ENCODE measurements at places on chromosomes 7 and 10.

DNA sequence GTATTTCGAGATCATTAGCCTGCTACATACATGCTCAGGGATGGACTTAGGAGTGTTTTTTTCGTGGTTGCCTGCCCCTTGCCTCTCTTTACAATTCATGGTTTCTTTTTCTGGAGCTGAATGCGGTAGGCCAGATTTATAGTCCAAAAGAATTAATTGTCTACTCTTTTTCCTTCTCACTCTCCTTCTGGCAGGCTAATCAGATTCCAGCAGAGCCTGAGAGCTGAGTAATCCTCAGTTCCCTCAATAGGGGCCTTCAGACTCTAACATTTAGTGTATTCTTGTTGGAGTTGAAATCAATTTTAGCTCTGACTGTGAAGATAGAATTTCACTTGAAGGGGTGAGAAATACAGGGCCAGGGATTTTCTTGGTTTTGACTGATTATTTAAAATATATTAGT is 16.4 kb downstream of the SORCS3 start:
- no peak for DNase-seq

DNA sequence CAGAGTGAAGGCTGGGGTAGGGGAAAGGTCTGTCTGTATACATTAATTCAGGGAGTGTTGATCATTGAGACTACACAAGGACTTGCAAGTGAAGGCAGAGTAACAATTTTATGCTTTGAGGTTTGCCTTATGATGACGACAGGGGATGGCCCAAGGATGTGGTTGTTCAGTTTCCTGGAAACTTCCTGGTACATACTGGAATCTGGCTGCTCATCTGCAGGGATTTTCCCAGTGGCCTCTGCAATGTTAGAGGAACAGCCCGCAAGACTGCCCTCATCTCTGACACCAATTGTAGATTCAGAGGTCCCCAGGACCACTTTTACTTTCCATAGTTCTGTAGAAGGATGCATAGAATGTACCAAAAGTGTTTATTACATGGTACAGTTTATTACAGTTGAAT is 189.6 kb downstream of the TMEM178B start:
- no peak for DNase-seq

GRCh38 chr7:1106793-1107421 is 19.0 kb downstream of the GPER1 start:
- no peak for DNase-seq

DNA sequence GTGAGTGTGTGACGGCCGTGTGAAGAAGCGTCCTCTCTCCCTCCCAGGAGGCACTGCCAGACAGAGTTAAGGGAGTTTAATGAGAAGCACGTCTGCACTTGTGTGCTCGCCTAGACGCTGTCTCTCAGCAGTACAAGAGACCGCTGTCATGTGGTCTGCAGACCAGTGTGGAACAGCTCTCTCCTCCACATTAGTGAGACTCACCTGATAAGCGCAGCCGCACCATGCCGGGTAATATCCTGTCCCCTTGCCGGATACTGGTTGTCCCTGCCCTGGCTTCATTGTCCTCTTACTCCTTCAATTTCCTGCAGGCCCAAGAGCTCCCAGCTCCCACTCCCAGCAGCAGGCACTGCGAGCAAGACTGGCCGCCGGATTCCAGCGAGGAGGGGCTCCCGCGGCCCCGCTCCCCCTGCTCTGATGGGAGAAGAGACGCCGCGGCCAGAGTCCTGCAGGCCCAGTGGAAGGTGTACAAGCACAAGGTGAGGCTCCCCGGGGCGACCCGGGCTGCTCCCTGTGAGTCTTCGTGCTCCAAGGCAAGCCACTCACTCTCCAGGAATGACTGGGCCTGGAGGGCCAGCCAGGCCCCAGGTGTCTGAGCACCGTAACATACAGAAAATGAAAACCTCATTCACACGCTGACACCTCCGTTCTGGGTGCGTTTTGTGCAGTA is 33.5 kb upstream of the TTYH3 start:
- DNase-seq: no peak

DNA sequence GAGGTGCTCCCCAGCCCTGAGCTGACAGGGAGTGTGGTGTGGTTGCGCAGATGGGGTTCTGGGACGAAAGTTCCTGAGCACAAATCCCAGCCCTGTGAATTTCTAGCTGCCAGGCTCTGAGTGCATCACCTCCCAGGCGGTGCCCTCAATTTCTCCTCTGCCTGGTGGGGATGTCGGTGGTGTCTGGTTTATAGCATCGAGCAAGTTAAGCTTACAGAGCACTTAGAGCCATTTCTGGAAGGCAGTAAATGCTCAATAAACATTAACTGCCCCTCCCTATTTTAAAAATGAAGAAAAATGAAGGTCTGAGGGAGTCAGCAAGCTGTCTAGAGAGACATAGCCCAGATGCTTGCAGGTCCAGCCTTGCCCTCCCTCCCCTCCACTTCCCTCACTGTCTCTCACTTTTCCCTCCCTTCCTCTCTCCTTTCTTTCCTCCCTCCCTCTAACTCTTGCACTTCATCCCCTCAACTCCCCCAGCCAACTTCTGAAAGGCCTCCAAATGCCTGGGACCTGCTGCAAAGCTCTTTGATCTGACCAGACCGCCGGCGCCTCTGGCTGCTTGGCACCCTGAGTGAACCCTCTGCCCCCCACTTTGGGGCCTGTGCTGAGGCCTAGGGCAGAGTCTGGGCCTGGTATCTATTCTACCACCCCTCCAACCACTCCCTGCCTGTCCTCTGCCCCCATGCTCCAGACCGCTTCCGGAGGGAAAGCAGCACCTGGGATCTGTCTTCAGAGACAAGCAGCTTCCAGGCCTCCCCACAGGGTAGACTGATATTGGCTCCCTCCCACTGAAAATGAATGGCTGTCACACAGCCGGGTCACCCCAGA is 438.3 kb downstream of the RPS24 start:
- DNase-seq: no peak

GRCh38 chr10:13659887-13660550 is 73.3 kb downstream of the PRPF18 start:
- no peak for DNase-seq

- DNase-seq: no peak
Observed at GRCh38 chr10:32144817-32145688, 88.8 kb upstream of the KIF5B start.

DNA sequence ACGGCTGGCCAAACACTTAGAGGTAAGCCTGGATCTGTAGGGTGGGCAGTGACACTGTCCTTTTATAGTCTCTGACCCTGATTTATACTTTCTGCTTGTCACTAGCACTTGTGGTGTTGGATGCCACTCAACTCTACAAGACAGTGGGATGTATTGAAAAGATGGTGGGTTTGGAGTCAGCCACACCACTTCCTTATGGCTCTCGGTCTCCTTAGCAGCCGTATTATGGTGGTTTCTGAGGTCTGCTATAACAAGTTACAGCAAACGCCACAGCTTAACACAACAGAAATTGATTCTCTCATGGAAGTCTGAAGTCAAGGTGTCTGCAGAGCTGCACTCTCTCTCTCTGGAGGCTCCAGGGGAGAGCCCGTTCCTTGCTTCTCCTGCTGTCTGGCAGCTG is 14.7 kb downstream of the ITIH2 start:
- DNase-seq: no peak

DNA sequence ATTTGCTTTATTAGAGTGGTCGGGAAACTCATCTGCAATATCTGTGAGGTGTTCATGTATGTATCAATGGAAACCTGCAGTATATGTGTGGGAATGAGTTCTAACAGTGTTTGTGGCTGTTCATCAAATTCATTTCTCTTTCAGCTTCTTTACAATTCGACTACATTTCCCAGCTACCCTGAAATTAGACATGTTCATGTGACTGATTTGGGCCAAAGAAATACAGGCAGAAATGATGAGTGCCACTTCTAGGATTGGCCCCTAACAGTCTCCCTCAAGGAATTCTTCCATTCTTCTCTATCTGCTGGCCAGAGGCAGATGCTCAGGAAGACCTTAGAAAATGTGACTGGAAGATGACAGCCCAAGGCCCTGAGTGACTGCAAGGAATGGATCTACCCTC is 114.8 kb upstream of the WAC start:
- no peak for DNase-seq

- DNase-seq: no peak
Observed at GRCh38 chr10:118753331-118754228, 1.2 kb downstream of the CACUL1 start.

GRCh38 chr7:155683098-155683497 is 38.6 kb downstream of the RBM33 start:
- DNase-seq: no peak

DNA sequence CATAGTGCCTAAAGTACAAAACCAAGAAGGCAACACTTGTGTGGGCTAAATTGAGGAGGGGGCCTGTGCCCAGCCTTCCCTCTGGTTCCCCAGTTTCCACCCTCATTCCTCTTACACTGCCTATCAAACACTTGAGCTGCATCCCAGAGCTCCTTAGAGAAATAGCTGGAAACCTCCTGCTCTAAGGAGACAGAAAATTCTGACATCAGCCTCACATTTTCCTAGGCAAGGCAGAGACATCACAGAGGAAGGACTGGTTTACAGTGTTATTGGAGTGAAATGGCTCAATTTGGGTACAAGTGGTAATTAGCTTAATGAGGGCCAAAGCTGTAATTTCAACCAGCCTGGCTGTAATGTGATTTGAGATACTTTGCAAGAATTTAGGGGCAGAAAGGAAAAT is 192.3 kb upstream of the AOAH start:
- DNase-seq: no peak

DNA sequence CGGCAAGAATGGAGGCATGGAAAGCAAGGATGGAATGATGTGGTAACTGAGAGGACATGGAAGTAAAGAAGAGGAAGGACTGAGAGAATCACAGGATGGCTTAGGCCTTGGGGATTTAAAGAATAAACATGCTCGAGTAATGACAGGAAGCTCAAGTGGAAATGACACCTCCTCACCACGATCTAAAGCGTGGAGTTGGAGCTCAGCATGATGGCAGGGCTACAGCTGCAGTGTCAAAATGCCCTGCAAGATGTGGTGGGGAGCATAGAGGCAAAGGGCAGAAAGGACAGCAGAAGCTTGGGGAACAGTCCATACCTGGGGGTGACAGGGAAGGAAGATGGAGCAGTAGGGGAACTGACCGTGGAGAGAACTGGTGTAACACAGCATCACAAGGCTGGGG is 229.5 kb upstream of the PLXNA4 start:
- no peak for DNase-seq

DNA sequence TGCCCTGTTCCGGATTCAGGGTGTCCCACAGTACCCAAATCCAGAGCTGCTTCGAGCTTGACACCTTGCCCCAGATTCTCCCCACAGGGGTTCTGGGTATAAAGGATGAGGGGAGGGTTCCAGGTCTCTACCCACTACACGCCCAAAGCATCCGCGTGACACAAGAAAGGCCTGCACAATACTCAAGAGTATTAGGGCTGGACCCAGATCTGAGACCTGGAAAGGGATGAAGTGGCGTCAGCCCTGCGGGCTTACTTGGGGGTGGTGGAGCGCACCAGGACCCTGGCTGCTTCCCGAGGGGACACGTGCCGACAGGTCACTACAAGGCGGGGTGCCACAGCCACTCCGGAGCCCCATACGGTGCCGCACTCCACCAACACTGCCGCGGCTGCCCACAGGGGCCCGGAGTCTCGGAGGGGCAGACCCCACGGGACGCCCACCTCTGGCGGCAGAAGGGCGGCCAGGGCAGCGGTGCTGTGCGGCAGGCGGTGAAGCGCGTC is 1.3 kb downstream of the TYSND1 start:
- no peak for DNase-seq

GRCh38 chr7:148156233-148156632 is 434.3 kb upstream of the C7orf33 start:
- no peak for DNase-seq

Measured in esophagus squamous epithelium (tissue), 5 donors.